ENCODE measurements at places on chromosomes 2 and 18.

GRCh38 chr18:24860978-24861680 is 400.7 kb downstream of the HRH4 start:
- H3K27me3 ChIP-seq, result no peaks in the 10 kb centered on the region
- H3K4me3 ChIP-seq, result no peak overlapping the region
- no peaks in the 10 kb centered on the region for H3K4me1 ChIP-seq
- H3K36me3 ChIP-seq, result no peaks in the 10 kb centered on the region

DNA sequence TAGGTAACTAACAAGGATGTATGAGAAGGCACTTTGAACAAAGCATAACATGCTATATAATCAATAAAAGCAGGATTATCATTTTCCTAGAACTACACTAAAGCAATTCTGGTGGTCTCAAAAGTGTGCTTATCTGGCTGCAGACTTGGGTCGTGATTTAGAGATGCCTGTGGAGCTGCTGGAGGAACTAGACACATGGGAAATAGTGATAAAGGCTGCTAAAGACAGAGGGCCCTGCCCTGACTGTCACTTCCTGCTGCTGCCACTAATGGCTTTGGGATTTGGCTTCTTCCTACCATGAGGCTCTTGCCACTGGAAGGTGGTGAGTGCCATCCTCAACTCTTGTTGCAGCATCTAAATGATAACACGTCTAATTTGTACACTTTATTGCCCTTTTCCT is 22.5 kb downstream of the TMEM178A start:
- DNase-seq, result no peak
- H3K4me1 ChIP-seq, result no peaks in the 10 kb centered on the region
- H3K36me3 ChIP-seq, result no peaks in the 10 kb centered on the region
- H3K27me3 ChIP-seq, result peaks cover 15% of the 10 kb centered on the region
- no peak overlapping the region for H3K27ac ChIP-seq

DNA sequence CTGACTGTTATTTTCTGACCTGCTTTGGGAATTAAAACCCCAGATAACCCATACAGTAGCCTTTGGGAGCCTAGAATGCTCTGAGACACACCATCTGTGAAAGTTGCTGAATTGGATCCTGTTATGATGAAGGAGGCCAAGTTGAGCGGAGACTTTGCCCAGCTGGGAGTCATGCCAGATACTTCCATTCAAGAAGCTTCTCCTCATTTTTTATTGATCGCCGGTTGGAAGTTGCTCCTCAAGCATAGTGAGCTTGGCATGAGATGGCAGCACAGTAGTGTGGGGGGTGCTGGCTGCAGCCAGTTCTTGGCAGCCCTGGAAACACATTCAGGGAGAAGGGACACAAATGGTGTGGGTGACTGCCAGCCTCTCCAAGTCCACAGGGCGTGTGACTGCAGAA is 270.7 kb upstream of the NRP2 start:
- peaks cover 8% of the 10 kb centered on the region for H3K4me1 ChIP-seq
- no peak for DNase-seq
- H3K27me3 ChIP-seq, result no peaks in the 10 kb centered on the region

- H3K27ac ChIP-seq, result no peak overlapping the region
- no peaks in the 10 kb centered on the region for H3K27me3 ChIP-seq
- H3K4me3 ChIP-seq, result no peak overlapping the region
Measured at GRCh38 chr2:211045025-211045424, 488.6 kb downstream of the CPS1 start.

GRCh38 chr18:35107216-35107615 is 66.0 kb downstream of the MAPRE2 start:
- H3K27me3 ChIP-seq, result no peaks in the 10 kb centered on the region
- H3K4me3 ChIP-seq, result no peak overlapping the region
- H3K27ac ChIP-seq, result no peak overlapping the region
- no peaks in the 10 kb centered on the region for H3K36me3 ChIP-seq

DNA sequence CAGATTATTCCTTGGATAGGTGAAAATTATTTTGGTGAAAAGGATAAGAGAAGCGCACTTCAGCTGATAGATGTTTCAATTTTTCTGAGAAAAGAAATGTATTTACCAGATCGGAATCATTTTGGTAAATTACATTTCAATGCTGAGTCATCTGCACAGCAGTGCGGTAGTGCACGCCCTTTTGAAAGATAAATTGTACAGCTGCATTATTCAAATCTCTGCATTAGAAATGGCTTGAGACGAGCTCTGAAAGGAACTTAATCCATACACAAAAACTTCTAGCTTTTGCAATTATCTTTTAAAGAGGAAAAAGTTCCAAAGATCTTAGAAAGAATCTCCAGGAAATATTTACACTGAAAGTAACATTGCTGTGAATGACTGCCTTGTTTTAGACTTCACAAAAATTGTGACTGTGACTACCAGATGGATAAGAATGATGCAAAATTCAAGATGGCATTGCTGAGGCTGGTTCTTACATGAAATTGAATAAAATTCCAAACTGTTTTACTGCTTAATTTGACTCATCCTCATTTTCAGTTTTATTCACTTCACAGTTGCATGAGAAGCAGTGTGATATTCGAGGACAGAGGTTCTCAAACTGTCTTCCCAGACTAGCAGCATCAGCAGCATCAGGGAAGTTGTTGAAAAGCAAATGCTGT is 161.7 kb downstream of the RND3 start:
- H3K4me3 ChIP-seq, result no peak overlapping the region
- H3K27ac ChIP-seq, result no peak overlapping the region
- H3K36me3 ChIP-seq, result no peaks in the 10 kb centered on the region

DNA sequence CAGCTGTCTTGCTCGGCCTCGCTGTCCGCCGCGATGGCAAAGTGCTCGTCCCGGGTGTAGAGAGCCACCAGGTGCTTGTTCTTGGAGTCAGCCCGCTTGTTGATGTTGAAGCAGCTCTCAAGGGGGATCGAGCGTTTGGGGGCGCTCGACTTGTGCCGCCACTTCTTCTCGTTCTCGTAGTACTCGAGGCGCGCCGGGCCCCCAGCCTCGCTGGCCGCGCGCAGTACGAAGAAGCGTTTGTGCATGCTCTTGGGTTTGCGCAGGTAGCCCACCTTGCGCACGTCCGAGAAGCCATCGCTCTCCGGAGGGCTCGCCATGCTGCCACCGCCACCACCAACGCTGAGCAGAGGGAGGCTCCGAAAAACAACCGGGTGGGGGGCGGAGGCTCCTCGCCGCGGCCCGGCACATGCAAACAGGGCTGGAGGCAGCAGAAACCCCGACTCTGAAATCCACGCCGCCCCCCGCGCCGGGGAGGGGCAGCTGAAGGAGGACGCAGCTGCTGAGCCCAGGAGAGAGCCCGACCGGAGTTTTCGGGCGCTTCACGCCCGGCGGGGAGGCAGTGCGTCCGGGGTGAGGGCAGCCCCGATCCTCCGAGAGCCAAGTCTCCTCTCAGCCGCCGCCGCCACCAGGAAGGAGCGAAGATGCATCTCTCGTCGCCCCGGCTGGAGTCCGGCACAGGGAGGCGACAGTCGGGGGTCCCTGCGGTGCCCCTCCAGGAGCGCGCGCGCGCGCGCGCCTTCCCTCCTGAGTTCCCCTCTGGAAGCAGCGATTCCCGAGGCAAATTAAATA is 1.0 kb downstream of the IRS1 start:
- DNase-seq, result no peak
- H3K27ac ChIP-seq, result peak overlapping the region; percentile 77
- H3K4me3 ChIP-seq, result peak overlapping the region; percentile 76
- H3K4me1 ChIP-seq, result peaks cover 39% of the 10 kb centered on the region
- H3K27me3 ChIP-seq, result no peaks in the 10 kb centered on the region

GRCh38 chr2:119387381-119388129 is 20.8 kb downstream of the DBI start:
- no peak for DNase-seq
- peaks cover 22% of the 10 kb centered on the region for H3K4me1 ChIP-seq
- H3K27me3 ChIP-seq, result no peaks in the 10 kb centered on the region
- no peak overlapping the region for H3K4me3 ChIP-seq
- H3K27ac ChIP-seq, result peak overlapping the region; percentile 24
- no peaks in the 10 kb centered on the region for H3K36me3 ChIP-seq

GRCh38 chr2:200127848-200128247 is 172.5 kb downstream of the MAIP1 start:
- no peak overlapping the region for H3K27ac ChIP-seq
- H3K4me3 ChIP-seq, result no peak overlapping the region
- H3K36me3 ChIP-seq, result no peaks in the 10 kb centered on the region
- no peaks in the 10 kb centered on the region for H3K27me3 ChIP-seq
- no peak for DNase-seq
- peaks cover 19% of the 10 kb centered on the region for H3K4me1 ChIP-seq

DNA sequence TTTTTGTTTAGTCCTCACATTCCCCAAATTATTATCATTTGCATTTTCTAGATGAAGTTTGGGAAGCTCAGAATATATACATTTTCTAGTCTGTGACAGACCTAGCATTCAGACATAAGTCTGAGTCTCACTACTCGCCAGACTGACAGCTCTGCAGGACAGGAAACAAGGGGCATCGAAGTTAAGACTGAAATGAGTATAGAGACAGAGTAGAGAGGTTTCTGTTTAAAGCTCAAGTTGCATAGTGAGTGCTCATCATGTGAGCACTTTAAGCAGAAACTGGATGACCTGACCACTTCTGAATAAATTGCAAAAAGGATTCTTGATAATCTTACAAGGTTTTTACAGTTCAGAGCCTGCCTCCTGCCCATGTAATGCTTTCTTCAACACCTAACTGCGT is 1.1 kb downstream of the HADHB start:
- H3K4me3 ChIP-seq, result peak overlapping the region; percentile 96
- H3K27ac ChIP-seq, result peak overlapping the region; percentile 97
- no peaks in the 10 kb centered on the region for H3K27me3 ChIP-seq
- H3K36me3 ChIP-seq, result no peaks in the 10 kb centered on the region
- H3K4me1 ChIP-seq, result peaks cover 21% of the 10 kb centered on the region
- DNase-seq, result no peak

- H3K27ac ChIP-seq, result no peak overlapping the region
- H3K4me1 ChIP-seq, result no peaks in the 10 kb centered on the region
- DNase-seq, result no peak
- H3K36me3 ChIP-seq, result no peaks in the 10 kb centered on the region
Measured at GRCh38 chr2:230915319-230915718, 9.7 kb downstream of the GPR55 start.

DNA sequence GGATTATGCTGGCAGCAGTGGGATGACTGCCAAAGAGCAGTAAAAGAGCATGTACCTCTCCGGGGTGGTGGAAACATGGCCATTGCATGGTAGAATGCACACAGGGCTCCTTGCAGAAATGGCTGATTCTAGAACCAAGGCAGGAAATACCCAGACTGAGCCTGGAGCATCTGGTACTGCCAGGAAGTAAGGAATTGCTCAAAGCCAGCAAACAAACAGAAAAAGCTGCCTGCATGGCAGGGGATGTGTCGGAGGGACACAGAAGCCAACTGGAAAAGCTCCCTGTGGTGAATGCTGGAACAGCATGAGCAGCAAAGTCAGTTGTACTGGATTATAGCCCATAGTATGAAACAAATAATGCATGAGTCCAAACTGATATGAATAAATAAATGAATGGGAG is 78.0 kb upstream of the NFATC1 start:
- no peak overlapping the region for H3K27ac ChIP-seq
- H3K4me1 ChIP-seq, result no peaks in the 10 kb centered on the region
- no peak overlapping the region for H3K4me3 ChIP-seq
- no peaks in the 10 kb centered on the region for H3K27me3 ChIP-seq
- DNase-seq, result no peak

GRCh38 chr2:210687786-210688470 is 131.5 kb downstream of the CPS1 start:
- H3K27ac ChIP-seq, result no peak overlapping the region
- H3K4me3 ChIP-seq, result no peak overlapping the region
- DNase-seq, result no peak
- H3K27me3 ChIP-seq, result no peaks in the 10 kb centered on the region
- no peaks in the 10 kb centered on the region for H3K36me3 ChIP-seq
- no peaks in the 10 kb centered on the region for H3K4me1 ChIP-seq

- H3K4me3 ChIP-seq, result no peak overlapping the region
- peak overlapping the region; percentile 75 for H3K27ac ChIP-seq
- DNase-seq, result no peak
- peaks cover 37% of the 10 kb centered on the region for H3K4me1 ChIP-seq
- no peaks in the 10 kb centered on the region for H3K36me3 ChIP-seq
- H3K27me3 ChIP-seq, result no peaks in the 10 kb centered on the region
Measured at GRCh38 chr2:31415421-31415820, 879 bp upstream of the XDH start.

DNA sequence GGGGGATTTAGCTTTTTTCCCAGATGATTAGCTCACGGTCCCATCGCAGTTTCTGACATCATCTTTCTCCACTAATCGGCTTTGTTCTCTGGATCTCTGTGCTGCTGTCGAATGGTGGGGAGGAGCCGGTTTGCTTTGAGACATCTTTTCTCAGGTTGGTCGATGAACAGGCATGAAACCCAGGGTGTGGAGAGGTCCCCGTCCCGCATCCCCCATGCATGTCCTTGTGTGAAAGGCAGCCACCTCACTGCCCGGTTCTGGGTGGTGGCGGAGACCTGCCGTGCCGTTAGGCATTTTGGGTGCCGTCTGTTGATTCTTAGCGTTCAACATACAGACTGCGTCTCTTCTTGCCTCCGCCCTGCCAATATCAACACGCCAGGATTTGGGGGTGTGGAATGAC is 57.8 kb downstream of the CTDP1 start:
- no peak for DNase-seq
- H3K4me3 ChIP-seq, result no peak overlapping the region
- peaks cover 8% of the 10 kb centered on the region for H3K36me3 ChIP-seq
- no peaks in the 10 kb centered on the region for H3K27me3 ChIP-seq
- no peak overlapping the region for H3K27ac ChIP-seq

DNA sequence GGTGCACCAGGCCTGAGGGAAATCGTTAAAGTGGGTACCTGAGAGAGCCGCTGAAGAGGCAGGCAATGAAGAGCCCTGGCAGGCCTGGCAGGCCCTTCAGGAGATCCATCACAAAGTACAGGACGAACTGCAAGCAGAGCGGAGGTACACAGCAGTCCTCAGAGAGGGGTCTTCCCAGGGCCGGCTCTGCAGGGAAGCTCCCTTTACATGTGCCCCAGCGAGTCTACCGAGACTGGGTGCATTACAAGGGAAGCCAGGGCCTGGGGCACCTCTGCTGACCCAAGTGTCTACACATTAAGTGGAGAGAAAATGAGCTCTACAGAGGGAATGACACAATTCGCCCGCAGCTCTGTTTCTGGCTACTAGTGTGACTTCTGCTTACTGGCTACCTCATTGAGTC is 8.1 kb upstream of the ATRAID start:
- H3K27ac ChIP-seq, result no peak overlapping the region
- H3K27me3 ChIP-seq, result no peaks in the 10 kb centered on the region
- peaks cover 3% of the 10 kb centered on the region for H3K4me1 ChIP-seq
- H3K4me3 ChIP-seq, result no peak overlapping the region
- DNase-seq, result no peak
- H3K36me3 ChIP-seq, result peaks cover 40% of the 10 kb centered on the region

Data from keratinocyte (primary cell).